ENCODE measurements at places on chromosomes 1 and 21. TPM values are rescaled to one million over a fixed set of nuclear protein-coding genes. Genes with fewer than 3 reads are reported as not detected.
A peak's percentile ranks its signal among the peaks of the same experiment; 100 is the strongest.

GRCh38 chr21:42062236-42063022 is 8.7 kb upstream of the UMODL1 start:
- DNase-seq, result peak; percentile 93

DNA sequence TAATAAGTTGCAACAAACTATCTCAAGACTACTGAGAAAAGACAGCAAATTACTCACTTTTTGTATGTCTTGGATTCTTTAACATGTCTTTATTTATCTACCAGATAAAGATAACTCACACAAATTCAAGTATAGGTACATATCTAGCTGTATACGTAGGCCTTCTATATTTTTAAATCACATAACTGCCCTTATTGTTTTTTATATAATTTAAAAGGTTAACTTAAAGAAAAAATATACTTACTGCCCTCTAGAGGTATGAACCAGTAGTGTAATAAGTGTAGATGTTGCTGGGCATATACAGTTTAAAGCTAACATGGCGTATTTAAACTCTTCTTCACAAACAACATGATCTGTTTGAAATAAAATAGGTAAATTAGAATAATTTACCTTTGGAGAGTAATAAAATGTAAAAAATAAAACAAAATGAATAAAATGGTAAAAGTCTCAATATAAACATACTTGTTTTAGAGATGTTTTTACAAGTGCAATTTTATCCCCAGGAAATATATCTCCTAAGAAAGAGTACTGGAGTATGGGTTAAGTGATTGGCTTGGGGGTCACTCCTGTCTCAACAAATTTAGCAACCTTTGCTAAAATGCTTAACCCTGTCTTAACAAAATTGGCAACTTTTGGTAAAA is 235.2 kb downstream of the KCNT2 start:
- DNase-seq, result no peak

The TYW3 gene
- total RNA-seq, result 39.8 TPM

GRCh38 chr1:216184126-216184680 is 239.0 kb downstream of the USH2A start:
- DNase-seq, result no peak

The KRTAP10-3 gene
- total RNA-seq, result not detected

DNA sequence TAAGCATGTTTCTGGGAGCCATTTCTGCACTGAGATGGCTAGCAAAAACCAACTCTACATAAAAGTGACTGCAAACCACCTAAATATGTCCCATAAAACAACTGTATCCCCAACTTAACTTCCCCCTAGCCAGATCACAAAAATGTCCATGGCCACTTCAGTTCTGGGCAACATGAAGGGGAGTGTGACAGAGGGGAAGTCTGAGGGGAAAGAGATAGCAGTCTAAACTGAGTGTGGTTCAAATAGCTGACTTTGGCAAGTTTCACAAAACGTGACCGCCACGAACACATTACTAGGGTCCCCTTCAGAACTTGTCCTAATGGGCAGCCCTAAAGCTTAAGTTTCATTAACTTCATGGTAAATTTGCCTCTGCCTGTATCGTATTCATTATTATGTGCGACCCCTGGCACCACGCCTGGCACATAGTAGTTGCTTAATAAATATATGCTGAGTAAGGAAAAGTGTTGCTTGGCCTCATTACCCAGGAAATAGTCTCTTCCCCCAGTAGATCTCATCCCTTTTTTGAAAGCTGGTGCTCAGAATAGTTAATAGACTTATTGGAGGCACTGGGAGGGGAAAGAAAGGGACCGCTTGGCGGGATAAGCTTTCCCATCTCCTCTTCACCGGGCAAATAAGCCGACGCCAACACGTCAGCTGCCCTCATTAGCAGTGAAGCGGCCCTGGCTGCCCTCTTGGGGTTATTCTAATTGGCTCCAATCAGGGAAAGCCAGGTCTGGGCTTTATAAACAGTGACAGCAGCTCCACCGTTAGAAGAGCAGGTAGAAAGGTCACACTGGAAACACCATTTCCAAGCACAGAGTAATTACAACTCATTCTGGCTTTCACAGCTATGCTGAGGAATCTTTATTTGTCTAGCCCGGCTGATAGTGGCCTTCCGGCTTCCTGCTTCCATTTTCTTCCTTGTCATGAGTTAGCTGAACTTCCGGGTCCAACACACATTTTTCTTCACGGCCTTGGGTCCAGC is 122.1 kb downstream of the LRIG2 start:
- DNase-seq, result no peak

- DNase-seq, result peak; percentile 87
Measured at GRCh38 chr1:52632732-52633290, at the start of gene SHISAL2A. Gene SHISAL2A, plus strand, starts transcription at chr1:52633168. Its CDS starts 326 bp downstream, at chr1:52633494.

DNA sequence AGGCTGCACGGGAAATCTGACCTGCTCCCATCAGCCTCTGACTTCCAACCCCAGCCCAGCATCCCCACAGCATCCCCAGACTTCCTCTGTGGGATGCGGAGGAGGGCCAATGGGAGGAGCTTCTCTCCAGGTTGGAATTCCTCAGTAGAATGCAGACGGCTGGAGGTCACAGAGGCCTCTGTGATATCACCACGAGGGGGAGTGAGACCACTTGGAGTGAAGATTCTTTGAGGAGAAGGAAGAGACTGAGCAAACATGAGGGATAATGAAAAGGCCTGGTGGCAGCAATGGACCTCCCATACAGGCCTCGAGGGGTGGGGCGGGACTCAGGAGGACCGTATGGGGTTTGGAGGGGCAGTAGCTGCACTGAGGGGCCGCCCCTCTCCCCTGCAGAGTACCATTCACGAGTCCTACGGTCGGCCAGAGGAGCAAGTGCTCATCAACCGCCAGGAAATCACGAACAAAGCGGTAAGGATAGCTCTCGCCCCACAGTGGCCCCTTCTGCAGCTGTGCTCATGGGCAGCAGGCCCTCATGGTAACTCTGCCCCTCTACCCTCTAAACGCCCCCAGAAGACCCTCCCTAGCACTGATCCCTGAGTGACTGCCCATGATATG is at the start of gene CATSPER4:
CATSPER4 (plus strand) TSS at position 230 of the 615 bp plus-strand sequence; CDS start at position 256, 26 bp downstream.
- peak; percentile 57 for DNase-seq
